ENCODE measurements at places on chromosomes 6 and 20.

- DNase-seq: no peak
Measured at GRCh38 chr20:21623074-21623780, 82.2 kb upstream of the PAX1 start.

DNA sequence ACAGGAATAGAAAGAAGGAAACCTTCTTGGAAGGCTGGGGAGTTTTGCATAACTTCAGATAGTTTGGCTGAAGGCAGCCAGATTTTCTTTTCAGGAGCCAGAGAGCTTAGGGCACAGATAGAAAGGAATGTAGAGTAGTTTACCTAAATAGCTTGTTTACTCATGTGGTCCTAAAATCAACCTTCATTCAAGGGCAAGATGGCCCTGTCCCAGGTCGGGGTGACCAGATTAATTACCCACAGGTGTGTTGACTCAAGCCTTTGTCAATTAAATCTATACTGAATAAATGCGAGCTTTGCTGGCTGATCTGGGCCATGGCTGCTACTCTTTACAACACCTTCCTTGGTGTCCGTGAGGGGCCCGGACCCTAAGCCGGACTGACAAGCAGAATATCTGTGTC is 792.0 kb upstream of the MAN1A1 start:
- no peak for DNase-seq

DNA sequence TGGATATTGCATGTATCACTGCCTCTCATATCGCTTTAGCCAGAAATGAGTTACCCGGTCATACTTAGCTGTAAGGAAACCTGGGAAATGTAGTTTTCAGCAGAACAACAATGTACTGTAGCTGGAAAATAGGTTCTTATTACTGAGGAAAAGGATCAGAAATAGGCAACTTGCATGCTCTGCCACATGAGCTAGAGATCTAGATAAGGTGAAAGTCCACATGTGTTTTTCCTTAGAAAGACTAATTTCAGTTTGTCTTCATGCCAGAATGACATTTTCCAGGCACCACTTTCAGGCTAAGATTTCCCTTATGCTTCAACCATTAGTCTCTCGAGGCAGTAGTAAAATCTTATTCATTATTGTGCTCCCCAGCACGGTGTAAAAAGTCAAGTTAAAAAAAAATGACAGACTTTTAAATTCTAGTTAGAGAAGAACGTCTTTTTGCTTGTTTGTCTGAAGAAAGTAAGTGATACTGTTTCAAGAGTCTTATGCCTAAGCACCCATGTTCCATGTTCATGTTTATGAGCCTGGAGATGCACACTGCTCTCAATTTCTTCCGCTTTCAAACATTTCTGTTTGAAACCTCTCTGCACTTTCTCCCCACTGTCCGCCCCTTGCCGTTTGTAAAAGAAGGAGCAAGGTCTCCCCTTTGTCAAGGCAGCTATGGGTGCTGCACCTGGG is 67.6 kb downstream of the ZNF831 start:
- no peak for DNase-seq

GRCh38 chr20:19907326-19908056 is 109.7 kb upstream of the NAA20 start:
- no peak for DNase-seq

GRCh38 chr20:4959592-4959991 is 41.7 kb downstream of the SLC23A2 start:
- no peak for DNase-seq

DNA sequence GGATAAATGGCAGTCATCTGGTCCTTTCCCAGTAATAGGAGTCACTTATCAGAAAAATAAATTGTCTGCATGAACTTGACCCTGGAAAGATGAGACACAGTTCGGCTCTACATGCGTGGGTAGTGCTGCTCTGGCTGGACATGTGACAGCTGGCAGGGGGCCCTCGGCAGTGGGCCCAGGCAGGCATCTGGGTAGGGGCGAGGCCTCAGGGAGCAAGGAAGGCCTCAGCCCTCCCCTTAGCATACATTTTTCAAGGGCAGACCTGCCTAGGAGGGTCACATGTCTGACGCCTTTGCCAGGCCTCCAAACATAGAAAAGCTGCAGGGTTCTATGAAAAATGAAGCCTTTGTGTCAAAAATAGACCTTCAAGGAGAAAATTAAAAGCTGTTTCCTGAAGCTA is 12.8 kb upstream of the ILRUN start:
- peak; percentile 73 for DNase-seq

DNA sequence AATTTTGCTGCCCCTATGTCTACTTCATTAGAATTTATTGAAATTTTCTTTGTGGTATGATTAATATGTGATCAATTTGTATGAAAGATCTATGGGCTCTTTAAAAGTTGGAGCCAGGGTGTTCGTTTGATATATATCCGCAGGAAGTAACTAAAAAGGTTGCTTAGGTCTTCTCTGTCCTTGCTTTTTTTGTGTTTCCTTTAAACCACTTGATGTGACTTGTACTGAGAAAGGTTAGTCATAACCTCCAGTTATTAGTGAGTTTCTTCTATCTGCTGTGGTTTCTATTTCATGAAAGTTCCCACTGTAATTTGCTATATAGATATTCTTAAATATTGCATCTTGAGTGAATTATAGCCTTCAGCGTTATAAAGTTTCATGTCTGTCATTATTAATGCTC is 585.3 kb upstream of the ARID1B start:
- DNase-seq: no peak

GRCh38 chr6:121521164-121521555 is 85.7 kb downstream of the GJA1 start:
- DNase-seq: no peak

DNA sequence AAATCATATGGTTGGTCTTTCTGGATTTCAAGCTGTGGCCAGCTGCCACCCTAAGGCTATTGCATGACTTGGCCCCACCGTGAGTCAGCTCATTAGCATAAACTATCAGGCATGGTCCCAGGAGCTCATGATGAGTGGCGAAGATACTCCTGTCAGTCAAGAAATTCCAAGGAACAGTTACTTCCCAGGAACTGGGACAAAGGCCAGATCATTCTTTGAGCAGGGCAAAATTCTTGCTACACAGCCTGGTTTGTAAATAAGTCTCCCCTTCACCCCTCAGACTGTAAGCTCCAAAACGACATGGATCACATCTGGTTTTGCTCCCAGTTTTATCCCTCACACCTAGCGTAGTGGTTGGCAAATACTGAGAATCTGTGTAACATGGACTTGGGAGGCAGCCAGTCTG is 33.0 kb upstream of the KIAA1586 start:
- no peak for DNase-seq

DNA sequence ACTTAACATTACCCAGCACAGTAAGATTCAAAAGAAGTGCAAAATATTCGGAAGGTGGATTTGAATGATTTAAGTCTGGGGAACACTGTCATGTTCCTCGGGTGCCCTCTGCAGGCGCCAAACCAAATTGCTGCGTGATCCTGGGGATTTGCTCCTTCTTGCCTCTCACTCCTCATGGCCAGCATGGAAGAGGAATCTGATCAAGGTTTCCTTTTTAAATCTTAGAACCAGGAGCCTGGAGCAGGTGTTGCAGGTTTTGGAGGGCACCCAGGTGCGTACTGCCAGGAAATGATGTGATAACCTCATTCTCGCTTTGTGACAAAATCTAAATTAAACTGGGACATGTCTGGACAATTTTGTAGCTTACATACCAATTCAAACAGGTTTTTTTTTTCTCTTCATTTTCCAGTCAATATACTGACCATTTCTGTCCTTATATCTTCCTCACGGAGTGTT is 8.1 kb upstream of the PFDN4 start:
- peak; percentile 88 for DNase-seq

DNA sequence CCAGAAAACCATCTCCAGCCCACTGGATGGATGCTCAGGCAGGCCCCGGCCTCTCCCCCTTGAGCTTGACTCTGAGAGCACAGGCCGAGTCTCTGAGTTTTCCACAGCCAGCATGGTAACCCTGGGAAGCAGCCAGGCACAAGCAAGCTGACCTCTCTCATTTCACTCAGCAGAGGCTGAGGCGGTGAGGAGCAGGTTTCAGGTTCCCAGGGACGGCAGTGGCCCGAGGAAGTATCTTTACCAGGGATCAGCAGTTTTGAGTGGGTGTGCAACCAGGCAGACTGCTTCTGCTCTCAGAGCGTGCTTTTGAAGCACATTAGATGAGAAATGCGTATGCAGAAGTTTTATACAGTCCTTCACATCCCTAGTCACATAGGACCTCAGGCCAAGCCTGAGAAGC is 12.6 kb downstream of the HCK start:
- DNase-seq: no peak

DNA sequence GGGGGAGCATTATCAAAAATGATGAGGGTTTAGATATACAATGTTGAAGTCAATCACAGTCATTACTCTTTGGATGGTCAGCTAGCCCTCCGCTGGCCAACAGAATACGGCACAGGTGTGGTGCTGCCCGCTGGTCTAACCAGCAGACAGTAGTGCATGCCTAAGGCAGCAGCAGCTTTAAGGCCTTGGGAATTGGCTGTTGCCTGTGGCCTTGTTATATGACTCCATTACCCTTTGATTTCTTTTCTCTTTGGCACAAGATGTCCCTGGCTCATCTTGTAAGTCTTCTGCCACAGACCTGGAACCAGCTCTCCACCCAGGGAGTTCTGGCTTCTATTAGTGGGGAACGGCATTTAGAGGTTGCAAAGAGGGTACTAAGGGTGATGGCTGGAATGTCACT is 110.2 kb downstream of the WDR27 start:
- no peak for DNase-seq

GRCh38 chr20:60535211-60535610 is 577.0 kb downstream of the CDH26 start:
- DNase-seq: no peak

DNA sequence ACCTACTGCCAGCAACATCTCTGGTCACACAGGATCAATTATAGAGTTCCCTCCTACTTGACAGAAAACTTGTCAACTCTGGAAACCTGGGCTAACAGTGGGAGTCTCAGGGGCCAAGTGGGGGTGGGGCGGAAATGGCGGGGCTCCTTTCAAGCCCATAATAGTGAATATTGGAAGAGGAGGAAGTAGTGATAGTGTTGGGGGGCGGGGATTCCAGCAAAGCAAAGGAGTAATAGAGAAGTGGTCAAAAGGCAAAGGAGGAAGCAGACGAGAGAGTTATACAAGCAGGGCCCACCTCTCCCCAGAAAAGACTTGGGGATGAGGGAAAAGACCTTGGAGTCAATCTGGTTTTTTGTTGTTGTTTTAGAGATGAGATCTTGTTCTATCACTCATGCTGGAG is 2.1 kb downstream of the DEF6 start:
- no peak for DNase-seq

- no peak for DNase-seq
Measured at GRCh38 chr6:41153992-41154625, at the start of gene TREML1. TREML1 (minus strand) TSS chr6:41154347; CDS start chr6:41154288, 59 bp downstream.

DNA sequence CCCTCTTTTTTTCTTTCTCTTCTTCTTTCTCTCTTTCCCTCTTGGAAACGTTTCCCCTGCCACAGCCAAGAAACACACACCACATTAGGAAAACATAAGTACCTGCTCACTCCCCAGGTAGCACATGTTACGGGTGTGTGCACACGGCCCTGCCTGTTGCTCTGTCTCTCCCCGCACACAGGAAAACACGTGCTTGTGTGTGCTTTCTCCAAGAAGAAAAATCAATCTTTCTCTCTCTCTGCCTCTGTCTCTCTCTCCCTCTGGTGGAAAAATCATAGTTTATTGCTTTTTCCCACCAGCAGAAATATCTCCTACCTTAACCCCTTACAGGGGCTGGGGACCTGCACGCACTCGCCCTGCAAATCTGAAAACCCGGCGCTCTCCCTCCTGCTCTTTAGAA is 102.3 kb downstream of the EDN3 start:
- no peak for DNase-seq

GRCh38 chr6:40723967-40724366 is 136.8 kb upstream of the LRFN2 start:
- no peak for DNase-seq

GRCh38 chr6:56037601-56038000 is 162.2 kb upstream of the BMP5 start:
- DNase-seq: no peak

DNA sequence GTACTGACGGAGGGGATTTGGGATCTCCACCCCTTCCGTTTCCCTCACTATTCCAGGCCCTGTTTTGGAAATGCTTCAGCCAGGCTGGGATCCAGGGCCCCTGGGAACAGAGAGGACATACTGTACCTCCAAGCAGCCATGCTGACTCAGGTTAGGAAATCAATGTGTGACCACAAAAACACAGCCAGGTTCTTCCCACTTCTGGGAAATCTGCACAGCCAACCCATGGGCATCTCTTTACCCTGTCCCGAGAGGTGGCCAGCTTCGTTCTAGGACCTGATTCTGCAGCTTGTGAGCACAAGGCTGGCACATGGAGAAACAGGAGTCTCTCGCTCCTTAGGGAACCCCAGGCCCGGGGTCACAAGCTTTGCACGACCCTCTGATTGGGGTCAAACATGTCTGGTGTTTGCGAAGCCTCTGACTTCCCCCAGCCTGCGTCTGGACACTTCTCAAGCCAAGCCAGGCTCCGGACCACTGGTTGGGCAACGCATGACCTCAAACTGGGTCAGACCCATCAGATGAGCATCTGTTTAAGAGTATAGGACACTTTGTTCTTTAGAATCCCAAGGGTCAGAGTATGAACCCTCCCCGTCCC is 8.3 kb upstream of the TTPAL start:
- DNase-seq: no peak

- DNase-seq: no peak
Measured at GRCh38 chr20:15705975-15706374, 867.3 kb downstream of the KIF16B start.

GRCh38 chr6:44002593-44003344 is 124.5 kb downstream of the MRPL14 start:
- DNase-seq: no peak

DNA sequence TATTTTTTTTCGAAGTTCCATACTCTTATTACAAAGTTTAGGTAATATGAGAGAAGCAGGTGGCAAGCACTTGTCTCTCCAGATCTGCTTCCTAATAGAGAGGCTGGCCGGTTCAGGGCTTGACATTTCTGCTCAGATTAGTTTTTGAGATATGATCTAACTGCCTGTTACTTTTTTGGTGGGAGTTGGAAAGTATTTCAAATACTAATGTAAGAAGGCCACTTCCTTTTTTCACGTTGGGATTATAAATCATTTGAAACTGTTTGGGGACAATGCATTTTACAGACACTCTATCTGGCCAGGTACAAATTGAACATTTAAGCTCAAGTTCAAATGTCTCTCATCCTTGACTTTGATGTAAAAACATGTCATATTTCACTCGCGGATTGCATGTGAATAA is 222.1 kb upstream of the SULF2 start:
- DNase-seq: no peak

DNA sequence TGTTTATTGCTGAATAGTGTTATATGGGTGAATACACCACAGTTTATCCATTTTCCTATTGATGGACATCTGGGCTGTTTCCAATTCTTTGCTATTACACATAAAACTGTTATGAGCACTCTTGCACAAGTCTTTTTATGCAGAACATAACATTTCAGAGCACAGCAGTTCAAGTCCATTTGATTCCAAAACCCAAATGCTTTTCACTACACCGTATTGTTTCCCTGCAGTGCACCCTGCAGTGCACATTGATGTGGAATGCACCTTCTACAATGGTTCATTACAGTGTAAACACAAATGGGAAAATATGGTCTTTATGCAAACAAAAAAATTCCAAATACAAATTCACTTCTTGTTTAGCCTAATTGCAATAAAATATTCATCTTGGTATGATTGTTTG is 3.6 kb upstream of the SLC2A12 start:
- DNase-seq: no peak

- no peak for DNase-seq
Measured at GRCh38 chr6:42281570-42281969, 63.9 kb upstream of the MRPS10 start.

Data from left forelimb (tissue), 1 donor.